ENCODE measurements at places on chromosomes 6 and 20.

DNA sequence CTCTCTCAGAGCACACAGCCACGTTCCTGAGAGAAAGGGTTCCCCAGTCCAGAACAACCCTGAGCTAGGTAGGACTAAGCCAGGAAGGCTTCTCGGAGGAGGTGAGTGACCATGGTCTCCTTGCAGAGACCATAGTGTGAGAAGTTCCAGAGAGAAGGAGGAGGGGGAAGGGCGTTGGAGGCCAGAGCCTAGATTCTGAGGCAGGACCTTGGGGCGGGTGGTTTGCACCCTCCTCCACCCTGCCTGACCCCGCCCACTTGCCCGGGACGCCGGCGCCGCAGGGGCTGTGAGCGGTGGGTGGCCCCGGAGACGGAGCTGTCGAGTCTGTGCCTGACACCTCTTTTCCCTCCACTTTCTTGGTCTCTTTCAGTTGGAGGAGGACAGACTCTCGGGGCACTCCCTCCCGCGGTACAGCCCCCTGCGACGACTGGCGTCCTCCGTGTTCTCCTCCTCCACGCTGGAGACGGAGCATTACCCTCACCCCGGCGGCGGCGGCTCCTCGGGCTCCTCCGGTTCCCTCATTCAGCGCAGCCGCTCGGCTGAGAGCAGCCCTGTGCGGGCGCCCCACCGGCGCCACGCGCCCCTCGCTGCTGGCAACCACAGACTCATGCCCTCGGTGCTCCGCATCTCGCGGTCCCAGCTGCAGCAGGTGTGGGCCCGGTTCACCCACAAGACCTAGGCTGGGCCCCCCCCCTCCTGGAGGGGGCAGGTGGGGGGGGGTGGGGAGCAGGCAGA is 26.2 kb downstream of the TTBK1 start:
- DNase-seq = peak; percentile 17

DNA sequence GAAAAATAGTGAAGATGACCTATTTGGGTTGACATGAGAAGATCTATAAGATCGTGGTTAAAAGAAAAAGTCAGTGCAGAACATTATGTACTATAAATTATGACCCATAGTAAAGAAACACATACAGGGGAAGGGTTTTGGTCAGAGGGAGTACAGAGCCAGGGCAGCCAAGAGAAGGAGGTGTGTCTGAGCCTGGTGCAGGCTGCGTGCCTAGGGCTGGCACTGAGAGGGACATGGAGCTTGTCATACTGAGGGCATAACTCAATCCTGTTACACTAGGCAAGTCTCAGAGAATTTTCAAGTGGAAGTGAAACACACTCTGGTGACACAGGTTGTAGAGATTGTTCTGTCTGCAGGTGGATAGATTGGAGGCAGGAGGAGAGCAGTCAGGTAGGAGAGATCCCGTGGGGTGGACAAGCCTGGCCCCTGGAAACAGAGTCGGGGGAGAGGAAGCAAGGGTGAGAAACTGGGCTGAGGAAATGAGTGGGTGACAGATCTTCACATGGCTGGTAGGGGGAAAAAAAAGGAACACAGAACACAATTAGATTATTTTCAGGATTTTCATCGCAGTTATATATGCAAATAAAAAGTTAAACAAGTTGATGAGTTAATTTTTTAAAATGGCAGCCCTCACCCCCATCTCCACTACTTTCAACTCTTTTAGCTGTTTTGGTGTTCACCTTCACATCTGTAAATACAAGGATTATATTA is 18.5 kb upstream of the RNF39 start:
- no peak for DNase-seq

DNA sequence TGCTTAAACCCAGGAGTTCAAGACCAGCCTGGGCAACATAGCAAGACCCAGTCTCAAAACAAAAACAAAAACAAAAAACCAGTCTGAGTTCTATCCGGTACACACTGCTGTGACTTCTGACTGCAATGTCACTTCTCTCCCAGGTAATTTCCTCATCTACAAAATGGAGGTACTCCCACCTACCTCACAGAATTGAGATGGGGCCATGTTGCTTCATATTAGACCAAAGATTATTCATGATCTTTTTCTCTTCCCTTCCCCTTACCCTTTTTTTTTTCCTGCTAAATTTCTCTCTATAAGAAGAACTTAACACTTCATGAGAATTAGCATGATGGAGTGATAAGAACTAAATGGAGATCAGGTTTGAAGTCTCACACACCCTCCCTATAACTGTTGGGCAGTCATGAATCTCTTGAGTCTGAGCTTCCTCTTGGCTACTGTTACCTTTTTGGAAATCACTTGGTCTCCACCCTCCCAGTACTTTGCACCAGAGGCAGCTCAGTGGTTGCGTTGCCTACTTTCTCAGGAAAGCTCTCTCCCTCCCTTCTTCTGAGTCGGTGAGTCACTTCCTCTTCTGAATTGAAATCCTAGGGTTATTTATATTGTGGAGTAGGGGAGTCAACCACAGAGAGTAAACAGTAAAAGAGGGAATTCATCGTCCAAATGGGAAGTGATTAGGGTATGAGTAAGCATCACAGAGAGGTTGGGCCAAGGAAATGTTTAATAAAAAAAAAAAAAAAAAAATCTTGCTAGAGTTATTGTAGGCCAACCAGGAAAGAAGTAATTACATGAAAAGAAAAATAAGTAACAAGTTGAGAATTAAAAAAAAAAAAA is 59.9 kb upstream of the MAP7 start:
- DNase-seq = no peak

DNA sequence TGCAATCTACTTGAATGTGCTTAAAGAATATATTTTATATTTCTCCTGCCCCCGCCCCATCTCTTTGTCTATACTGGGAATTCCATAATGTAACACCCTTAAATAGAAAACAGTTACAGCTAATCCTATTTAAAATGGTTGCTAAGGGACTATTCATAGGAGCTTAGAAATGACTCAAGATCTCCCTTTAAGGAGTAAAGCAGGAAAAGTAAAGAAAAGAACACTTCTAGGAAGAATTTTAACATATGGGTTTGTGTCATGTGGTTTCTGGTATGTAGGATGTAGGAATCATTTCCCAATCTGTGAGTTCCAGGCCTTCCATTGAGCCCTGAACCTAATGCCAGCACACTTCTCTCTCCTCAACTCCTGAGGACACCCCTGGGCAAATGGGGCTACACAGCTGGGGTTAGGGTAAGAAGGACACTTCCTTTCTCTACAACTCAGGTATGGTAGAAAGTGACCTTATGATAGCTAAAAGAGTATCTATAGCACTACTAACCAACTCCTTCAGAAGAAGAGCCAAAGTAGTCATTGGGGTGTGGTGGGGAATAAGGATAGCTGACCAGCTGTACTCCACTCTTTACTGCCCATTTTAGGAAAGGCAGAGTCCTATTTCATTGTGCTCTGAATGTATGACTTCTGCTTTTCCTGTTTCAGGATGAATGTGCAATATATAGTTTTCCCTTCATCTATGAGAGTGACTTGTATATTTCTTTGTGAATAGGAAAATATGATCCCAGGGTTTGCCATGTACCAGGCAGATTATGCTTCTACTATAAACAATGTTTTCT is 27.3 kb downstream of the RIMS1 start:
- no peak for DNase-seq

DNA sequence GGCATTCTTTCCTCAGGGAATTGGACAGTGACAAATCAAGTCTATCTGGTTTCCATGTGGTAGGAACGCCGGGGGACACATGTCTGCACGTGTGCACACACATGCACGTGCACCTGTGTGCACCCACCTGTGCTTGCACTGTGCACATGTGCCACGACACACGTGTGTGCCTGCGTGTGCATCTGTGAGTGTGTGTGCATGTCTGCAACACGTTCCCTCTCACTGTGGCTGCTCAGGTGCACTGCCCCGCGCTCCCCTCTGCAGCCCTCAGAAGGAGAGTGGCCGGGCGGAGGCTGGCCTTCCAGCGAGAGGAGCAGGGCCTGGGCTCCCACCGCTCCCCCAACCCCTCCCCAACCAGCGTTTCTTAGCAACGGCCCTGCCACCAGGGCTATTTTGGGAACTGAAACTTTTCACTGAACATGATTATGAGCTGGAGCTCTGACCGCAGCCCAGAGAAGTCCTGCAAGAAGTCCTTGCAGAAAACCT is 147.8 kb downstream of the PHACTR3 start:
- DNase-seq = no peak
